ENCODE measurements at places on chromosomes 3 and 15.

DNA sequence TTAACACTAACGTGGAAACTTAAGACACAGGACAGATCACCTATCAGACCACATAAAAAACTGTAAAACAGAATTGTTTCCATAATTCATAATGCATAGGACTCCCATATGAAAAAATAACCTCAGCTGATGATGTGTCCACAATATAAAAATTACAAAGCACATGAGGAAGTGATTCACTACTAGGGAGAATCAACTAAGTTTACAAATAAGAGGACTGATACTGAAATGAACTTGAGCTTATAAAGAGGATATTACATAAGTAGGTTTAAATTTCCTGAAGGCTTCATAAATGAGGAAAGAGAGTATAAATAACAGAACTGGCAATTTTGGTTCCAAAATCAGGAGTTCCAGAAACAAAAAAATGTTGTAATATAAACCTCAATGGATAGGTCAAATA lies 111.9 kb downstream of the SAMMSON start:
- DNase-seq, result no peak

GRCh38 chr15:80856809-80857377 lies 77.7 kb downstream of the CEMIP start:
- no peak for DNase-seq

GRCh38 chr3:180617049-180617448 lies 15.1 kb downstream of the TTC14 start:
- DNase-seq, result no peak

- peak; percentile 22 for DNase-seq
These were observed 19.2 kb upstream of the GSK3B start for GRCh38 chr3:120113128-120114116.

- DNase-seq, result no peak
These were observed 283.1 kb downstream of the GABRG3 start for GRCh38 chr15:27254055-27254454.

- DNase-seq, result no peak
These were observed 1.3 kb upstream of the MON1A start for GRCh38 chr3:49930922-49931321.

DNA sequence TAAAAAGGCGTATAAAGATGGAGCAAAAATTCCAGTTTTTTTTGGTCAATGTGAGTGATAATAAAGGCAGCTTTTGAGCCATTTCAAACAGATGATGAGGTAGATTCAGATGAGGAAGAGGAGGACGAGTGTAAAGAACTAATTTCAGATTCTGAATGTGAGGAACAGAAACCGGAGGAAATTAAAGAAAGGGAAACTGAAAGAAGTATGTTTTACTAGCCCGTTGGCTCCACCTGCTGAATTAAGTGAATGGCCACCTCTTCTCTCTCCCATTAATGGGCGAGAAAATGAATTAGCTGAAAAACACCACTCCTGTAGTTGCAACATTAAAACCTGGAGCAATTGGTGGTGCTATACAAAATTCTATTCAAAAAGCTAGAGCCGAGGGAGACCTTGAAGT lies 55.4 kb downstream of the CYP19A1 start:
- DNase-seq, result no peak

DNA sequence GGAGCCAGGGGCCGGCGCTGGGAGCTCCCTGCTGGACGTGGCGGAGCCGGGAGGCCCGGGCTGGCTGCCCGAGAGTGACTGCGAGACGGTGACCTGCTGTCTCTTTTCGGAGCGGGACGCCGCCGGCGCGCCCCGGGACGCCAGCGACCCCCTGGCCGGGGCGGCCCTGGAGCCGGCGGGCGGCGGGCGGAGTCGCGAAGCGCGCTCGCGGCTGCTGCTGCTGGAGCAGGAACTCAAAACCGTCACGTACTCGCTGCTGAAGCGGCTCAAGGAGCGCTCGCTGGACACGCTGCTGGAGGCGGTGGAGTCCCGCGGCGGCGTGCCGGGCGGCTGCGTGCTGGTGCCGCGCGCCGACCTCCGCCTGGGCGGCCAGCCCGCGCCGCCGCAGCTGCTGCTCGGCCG lies 1.5 kb downstream of the SMAD6 start:
- no peak for DNase-seq

GRCh38 chr3:42491881-42492507 lies 10.4 kb upstream of the VIPR1 start:
- no peak for DNase-seq

DNA sequence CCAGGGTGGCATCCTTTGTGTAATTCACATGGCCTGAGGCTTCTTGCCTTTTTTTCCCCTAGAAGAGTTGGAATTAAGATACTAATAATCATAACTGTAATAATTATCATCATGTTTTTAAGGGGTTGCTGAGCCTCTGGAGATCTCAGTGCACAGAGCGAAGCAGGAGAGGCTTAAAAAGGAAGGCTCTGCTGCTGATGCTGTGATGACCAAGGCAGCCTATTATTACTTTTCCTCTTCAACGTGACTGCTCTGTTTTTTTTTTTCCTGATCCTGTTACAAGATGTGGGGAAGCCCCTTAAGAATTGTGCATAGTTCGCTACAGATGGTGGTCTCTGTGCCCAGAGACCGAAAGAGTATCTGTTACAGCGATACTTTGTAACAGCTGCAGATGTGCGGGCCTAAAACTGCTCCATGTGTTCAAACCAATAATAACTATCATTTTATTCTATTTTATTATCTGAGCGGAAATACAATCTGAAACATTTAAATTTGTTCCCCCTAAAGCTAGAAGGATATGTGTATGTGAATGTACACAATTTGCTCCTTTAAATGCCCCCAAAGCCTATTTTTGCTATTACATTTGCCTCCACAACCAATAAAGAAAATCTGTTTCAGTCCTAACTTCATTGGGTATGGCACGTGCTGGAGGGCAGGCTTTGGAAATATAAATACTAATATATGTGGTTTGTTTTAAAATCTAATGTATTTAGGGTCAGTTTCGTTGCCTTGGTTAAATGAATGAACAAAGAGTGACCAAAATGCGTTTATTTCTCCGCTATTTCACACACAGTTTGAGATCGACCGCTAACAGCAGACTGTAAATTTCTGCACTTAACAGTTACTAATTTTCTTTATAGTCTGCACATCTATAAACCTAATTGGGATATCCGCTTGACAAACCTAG lies 4.6 kb downstream of the SHOX2 start:
- no peak for DNase-seq

GRCh38 chr3:37287776-37288175 lies 113.4 kb upstream of the LRRFIP2 start:
- DNase-seq, result no peak

Data from Panc1 (cell line).